Lower leg skin (tissue), 4 donors: ENCODE measurements at places on chromosomes 3 and 15. TPM values are rescaled to one million over a fixed set of nuclear protein-coding genes. Genes with fewer than 3 reads are reported as not detected.
A peak's percentile ranks its signal among the peaks of the same experiment; 100 is the strongest.

DNA sequence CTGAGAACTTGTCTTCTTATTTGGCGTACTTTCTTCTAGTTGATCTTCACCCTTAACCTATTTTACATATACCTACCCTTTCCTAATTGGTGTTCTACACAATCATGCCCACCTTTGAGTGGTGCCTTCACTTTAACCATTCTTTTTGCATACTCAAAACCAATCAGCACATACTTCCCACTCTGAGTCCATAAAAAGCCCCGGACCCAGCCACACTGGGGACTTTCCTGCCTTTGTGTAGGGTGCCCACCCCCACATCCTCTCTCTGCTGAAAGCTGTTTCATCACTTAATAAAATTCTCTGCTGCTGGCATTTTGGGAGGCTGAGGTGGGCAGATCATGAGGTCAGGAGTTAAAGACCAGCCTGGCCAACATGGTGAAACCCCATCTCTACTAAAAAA is 15.9 kb upstream of the CHST2 start:
- peak; percentile 10 for DNase-seq

DNA sequence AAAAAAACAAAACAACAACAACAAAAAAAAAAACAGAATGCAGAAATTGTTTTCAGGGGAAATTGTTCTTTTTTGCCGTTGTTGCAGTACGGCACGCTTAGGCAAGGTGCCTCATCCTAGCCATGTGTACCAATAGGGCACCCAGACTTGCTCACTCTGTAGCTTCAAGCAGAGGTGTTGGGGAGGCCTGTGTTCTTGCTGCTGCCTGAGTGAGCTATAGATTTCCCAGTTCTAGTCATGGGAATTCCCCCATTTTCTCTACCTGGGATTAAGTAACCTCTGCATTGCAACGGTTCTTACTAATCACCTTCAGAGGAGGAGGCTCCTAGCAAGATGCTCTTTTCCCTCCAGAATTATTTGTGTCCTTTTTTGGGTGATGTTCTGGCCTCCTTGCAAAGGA is 12.9 kb upstream of the PARL start:
- no peak for DNase-seq

- DNase-seq = no peak
Observed at GRCh38 chr15:85128621-85129020, 147.0 kb downstream of the PDE8A start.

Gene CPOX
- 21.8 TPM for total RNA-seq

GRCh38 chr15:57671636-57672035 is 34.9 kb upstream of the POLR2M start:
- DNase-seq = no peak

- no peak for DNase-seq
Observed at GRCh38 chr15:67782691-67782991, 42.7 kb upstream of the SKOR1 start.

Gene MYL3
- 0.59 TPM for total RNA-seq

Gene WDR93
- total RNA-seq = 0.12 TPM

GRCh38 chr15:85754989-85755388 is 39.7 kb downstream of the KLHL25 start:
- peak; percentile 52 for DNase-seq

Gene TMEM87A
- total RNA-seq = 103 TPM

DNA sequence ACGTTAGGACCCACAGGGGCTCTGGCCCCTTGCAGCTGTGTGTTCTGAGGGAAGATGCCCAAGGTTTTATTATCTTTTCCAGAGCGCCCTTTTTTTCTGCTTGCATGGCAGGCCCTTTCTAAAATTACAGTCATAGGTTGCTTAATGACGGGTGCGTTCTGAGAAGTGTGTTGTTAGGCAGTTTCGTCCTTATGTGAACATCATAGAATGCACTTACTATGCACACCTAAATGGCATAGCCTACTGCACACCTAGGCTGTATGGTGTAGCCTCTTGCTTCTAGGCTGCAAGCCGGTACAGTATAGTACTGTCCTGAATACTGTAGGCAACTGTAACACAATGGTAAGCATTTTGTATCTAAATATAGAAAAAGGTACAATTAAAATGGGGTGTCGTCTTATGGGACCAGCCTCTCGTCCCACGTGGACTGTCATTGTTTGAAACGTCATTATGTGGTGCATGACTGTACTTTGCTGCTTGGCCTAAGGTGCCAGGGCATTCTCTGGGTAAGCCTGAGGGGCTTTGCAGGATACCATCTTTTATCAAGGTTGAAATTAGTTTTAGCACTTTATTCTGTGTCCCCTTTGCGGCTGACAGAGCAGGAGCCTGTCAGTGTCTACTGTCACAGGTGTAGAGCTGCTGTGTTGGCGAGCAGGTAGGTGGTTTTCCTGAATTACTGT is 10.9 kb downstream of the KLF13 start:
- DNase-seq = no peak

DNA sequence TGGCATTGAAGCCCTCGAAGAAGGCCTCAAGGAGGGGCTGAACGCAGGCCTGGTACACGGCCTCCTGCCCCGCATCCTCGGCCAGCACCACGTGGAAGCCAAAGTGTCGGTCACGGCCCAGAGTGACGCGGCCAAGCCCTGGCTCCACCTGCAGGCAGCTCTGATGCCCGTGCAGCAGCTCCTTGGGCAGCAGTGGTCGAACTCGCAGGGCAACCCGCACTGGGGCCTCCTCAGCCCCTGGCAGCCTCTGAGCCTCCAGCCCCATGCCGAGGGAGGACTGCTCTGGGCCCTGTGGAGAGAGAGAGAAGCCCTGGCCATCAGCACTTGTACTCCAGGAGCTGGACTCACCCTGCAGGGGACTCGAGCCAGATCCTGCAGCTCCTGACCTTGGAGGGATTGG is 2.6 kb downstream of the KIF7 start:
- DNase-seq = no peak

DNA sequence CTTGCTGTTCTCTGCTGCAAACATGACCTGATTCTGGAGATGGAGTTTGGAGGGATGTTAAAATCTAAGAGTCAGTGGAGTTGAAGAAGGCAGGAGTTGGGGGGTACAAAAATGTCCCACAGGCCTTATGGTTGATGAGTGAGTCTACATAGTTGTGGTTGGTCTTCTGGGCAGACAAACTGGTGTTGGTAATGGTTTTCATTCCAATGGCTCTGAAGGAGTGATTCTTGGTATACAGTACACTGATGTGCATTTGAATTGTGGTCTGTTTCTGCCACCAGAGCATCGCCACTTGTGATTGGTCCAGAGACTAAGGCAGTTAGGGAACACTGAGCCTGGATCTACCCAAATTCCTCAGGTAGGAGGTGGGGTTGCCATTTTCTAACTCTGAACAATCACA is 514.1 kb upstream of the CFAP20DC start:
- DNase-seq = no peak

Gene CYP8B1
- not detected for total RNA-seq

Gene ISY1
- total RNA-seq = 18.3 TPM

Gene P3H2
- 20.0 TPM for total RNA-seq

Gene CD276
- total RNA-seq = 44.9 TPM

DNA sequence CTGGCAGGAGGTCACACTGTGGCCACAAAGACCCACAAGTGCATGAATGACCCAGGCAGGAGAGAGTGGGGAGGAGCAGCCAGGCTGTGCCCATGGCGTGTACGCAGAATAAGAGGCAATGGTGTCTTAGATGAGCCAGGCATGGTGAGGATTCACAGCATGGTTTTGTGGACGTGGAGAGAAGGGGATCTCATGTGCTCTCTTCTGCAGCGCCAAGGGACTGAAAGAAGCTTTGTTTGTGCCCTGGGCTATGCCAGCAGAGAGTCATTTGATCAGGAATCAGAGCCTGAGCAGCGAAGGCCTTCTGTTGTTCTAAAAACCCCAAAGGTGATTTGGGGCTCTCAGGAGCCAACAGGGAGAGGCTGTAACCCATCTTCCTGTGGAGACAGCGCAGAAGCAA is 18.7 kb upstream of the RPP14 start:
- no peak for DNase-seq

DNA sequence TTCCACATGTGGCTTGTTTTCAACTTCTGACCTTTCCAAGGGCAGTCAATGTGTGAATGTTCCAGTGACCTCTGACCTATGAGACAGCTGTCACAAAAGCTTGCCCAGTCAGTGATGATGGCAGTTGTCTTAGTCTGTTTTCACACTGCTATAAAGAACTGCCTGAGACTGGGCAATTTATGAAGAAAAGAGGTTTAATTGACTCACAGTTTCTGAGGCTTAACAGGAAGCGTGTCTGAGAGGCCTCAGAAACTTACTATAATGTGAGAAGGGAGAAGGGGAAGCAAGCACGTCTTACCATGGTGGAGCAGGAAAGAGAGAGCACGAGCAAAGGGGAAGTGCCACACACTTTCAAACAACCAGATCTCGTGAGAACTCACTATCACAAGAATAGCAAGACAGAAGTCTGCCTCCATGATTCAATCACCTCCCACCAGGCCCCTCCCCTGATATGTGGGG is 95.6 kb downstream of the ECT2 start:
- no peak for DNase-seq

DNA sequence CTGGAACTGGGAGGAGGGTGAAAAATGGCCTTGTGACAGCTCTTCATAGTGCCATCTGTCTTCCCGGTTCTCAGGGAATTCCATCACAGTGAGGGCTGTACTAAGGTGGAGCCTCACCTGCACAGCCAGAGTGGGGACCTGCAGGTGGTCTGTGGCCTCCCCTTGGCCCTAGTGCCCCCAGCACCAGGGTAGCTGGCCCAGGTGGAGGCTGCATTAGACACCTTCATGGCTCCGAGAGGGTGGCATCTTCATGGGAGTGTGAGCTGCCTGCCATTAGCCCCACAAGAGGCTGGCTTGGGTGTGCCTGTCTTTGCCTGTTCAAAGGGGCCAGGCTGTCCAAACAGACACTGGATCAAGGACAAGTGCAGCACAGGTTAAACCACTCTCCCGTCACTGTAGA is 95.5 kb upstream of the PRR23E start:
- no peak for DNase-seq

GRCh38 chr3:89239774-89240173 is 132.4 kb downstream of the EPHA3 start:
- DNase-seq = no peak

- no peak for DNase-seq
Observed at GRCh38 chr3:85605066-85605465, 646.3 kb downstream of the CADM2 start.

Gene SLC28A1
- total RNA-seq = not detected

Gene POLQ
- 0.42 TPM for total RNA-seq

DNA sequence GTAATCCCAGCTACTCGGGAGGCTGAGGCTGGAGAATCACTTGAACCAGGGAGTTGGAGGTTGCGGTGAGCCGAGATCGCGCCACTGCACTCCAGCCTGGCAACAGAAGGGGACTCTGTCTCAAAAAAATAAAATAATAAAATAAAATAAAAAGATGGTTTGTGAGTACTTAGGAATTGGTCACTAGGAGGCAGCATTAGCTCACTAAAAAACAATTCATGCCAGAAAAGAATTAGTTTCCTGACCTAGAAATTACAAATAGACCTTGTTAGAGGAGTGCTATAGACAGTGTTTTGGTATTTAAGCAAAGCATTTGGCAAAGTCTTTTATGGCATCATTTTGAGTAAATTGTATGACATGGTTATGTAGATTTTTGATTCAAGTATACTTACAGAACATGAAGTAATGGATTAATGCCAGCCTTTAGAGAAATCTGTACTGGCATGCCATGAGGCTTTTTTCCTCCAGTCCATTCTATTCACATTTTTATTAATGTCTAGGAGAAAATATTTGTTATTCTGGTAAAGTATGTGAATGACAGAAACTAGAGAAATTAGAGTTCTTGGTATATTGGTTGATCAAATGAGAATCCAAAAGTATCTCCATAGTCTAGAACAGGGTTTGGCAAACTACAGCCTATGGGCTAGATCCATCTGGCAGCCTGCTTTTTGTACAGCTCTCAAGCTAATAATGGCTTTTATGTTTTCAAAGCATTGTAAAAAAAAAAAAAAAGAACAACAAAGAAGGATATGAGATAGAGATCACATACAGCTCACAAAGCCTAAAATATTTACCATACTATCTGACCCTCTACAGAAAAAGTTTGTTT is 81.6 kb downstream of the LRRC49 start:
- DNase-seq = no peak

DNA sequence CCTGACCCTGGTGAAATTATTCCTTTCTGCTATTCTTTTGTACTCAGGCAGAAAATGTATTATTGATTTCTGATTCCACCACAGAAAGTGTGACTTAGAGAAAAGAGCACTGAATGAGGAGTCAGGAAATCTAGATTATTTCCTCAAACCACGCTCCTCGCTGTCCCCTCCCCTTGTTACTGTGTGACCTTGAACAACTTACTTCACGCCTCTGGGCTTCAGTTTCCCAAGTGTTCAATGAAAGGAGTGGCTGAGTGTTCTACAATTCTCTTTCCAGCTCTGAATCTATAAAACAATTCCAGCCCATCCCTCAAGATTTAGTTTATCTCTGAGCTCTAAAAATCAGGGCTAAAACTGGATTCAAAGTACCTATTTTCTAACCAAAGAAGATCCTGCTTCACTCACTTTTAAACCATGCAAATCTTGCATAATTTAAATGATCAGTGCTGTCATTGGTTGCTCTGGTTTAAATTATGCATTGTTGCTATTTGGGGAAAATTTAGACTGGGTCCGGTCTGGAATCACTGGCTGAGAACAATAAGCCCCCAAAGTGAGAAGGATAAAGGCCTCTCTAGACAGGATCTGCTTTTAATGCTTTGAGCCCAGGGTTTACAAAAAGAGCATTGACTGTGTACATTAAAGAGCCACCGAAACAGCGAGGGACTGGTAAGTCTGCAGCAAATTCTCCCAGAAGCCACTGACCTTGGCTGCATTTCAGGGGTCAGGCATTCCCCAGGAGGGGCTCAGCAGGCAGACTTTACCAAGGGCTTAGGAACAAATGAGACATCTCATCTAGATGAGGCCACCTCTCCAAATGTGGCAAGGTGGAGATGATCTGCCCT is 3.2 kb downstream of the TNIK start:
- DNase-seq = no peak

Gene GOLGA6L9
- 5.8 TPM for total RNA-seq

GRCh38 chr15:77406846-77407245 is 13.1 kb downstream of the PEAK1 start:
- DNase-seq = no peak

Gene PKM
- 266 TPM for total RNA-seq

GRCh38 chr15:52080031-52080430 is 32.5 kb downstream of the BCL2L10 start:
- DNase-seq = no peak

Gene C3orf20
- total RNA-seq = not detected

GRCh38 chr15:39244776-39245175 is 336.1 kb upstream of the THBS1 start:
- DNase-seq = no peak

Gene ADCY5
- total RNA-seq = 1.3 TPM

Gene SYNPR
- total RNA-seq = not detected

GRCh38 chr15:93497291-93497690 is 408.3 kb upstream of the RGMA start:
- DNase-seq = no peak
